Stimulated activated CD8-positive, alpha-beta memory T cell treated with anti-CD3 and anti-CD28 coated beads, Interleukin-4, amount 100 ng/mL, for 48 hours (primary cell): ENCODE measurements at places on chromosomes 2 and 18.
A peak's percentile ranks its signal among the peaks of the same experiment; 100 is the strongest.

DNA sequence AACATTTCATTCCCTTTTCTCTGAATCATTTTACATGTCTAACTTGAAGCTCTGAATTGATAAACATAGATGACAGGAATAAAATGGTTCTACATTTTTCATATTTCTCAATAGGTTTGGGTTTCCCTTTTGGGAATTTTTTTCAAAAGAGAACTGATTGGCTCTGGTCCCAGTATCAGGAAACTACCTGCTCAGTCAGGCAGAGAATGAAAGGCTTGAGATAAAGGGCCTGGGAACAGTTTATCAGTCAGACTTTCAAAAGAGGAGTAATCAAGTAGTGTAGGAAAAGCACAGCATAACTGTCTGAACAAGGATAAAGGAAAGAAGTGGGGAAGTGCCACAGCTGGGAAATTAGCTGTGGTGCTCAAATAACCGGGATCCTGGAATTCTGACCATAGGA lies 28.3 kb upstream of the CCL20 start:
- no peak for DNase-seq

GRCh38 chr2:117126656-117127055 lies 687.8 kb upstream of the DDX18 start:
- no peak for DNase-seq

DNA sequence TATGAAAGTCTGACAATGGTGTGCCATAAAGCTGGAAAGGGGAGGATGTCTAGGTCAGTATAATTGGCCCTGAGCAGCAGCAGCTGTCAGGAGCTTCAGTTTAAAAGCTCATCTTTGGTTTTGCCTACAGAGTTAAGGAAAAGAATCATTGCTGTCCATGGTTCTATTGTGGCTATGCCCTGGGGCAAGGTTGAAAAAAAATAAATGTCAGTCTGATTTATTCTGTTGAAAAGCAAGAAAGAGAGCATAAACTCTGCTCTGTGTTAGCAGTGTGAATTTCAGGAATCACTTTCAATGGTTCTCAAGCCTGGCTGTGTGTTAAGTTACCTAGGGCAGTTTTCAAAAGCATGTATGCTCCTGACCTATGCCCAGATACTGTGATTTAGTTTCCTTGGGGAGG lies 446.7 kb downstream of the SETBP1 start:
- no peak for DNase-seq

DNA sequence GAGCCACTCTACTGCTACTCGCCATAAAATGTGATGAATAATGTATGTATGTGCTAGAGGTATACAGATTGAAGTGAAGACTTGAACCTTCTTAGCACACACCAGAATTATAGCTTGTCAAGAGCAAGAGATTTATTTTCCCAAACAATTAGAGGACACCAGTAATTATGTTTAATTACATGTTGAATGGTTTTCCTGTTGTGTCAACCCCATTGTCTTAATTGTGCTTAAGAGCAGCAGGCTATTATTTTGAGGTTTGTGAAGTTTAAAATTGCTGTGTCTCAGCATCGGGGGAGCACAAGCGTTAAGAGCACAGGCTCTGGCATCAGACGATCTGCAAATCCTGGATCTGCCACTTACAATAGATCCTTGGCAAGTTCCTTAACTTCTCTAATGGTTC lies 29.0 kb downstream of the KIF5C start:
- no peak for DNase-seq

DNA sequence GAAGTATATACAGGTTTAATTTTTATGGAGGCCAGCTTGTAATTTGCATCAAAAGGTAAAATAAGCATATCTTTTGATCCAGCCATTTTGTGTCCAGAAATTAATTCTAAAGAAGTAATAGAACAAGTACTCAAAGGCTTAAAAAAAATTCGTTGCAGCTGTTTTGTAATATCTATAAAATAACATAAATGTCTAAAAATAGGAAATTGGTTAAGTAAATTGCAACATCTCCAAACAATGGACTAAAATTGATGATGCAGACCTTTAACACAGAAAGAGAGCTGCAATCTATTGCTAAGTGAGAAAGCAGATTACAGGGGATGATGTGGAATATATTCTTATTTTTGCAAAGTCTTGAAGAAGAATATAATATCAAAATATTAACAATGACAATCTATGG lies 19.4 kb downstream of the AAK1 start:
- DNase-seq: no peak

DNA sequence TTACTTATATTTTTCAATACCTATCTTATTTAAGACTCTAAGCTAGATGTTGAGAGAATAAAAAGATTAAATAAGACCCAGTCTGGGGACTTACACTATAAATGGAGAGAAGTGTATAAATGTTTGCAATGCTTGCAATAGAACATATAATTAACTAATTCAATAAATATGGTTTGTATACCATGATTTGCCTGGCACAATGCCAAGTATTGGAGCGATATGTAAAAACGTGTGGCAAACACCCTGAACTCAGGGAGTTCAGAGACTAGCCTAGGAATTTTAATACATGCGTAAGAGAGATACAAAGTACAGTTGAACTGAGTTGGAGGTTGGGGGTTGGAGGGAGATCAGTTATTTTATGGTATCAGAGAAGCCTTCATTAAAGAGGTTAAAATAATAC lies 251.8 kb upstream of the DDX18 start:
- no peak for DNase-seq

- DNase-seq: no peak
These were observed 378.1 kb downstream of the RBM43 start for GRCh38 chr2:150883613-150883895.

GRCh38 chr2:48515513-48515985 lies 14.4 kb upstream of the STON1 start:
- no peak for DNase-seq

DNA sequence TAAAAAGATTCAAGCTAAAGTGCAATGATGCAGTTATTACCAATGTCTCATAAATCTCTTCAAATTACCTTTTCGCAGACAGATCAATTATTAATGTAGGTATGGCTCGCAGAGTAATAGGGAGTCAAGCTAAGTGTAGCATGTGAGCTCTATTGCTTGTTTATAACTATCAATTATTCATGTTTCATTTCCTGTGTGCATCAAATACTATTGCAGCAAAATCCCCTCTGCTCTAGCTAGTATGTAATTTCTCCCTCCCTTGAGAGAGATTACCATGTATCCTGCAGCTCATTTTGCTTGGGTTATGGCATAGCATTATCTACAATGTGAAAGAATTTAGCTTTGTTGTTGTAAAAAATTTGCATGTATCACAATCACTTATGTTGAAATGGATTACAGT lies 65.6 kb upstream of the SCN1A start:
- DNase-seq: no peak

GRCh38 chr2:217152831-217153230 lies 293.0 kb upstream of the TNP1 start:
- DNase-seq: no peak

GRCh38 chr2:230928701-230929380 lies 3.8 kb upstream of the GPR55 start:
- DNase-seq: peak; percentile 22

- DNase-seq: no peak
These were observed 78.8 kb upstream of the TFCP2L1 start for GRCh38 chr2:121363632-121364420.

- DNase-seq: no peak
These were observed 66.8 kb upstream of the STK39 start for GRCh38 chr2:168314236-168314635.

DNA sequence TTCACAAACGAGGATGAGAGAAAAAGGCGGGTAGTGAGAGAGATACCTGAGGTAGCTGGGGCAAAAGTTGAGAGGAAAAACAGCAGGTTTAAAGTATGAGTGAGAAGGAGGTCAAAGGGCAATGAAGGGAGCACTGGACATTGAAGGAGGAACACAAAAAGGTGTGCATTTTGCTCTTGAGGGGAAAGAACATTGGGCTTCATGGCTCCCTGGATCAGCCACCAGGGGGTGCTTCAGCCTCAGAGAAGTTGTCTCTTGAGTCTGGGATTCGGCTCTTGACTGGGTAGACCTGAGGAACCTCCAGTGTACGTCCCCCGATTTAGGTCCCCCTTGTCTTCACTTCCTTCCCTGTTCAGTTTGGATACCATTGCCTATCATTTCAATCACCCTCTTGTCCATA lies 128.5 kb downstream of the RAPGEF4 start:
- DNase-seq: peak; percentile 72

GRCh38 chr2:47653902-47654789 lies 128.8 kb upstream of the MSH6 start:
- no peak for DNase-seq

DNA sequence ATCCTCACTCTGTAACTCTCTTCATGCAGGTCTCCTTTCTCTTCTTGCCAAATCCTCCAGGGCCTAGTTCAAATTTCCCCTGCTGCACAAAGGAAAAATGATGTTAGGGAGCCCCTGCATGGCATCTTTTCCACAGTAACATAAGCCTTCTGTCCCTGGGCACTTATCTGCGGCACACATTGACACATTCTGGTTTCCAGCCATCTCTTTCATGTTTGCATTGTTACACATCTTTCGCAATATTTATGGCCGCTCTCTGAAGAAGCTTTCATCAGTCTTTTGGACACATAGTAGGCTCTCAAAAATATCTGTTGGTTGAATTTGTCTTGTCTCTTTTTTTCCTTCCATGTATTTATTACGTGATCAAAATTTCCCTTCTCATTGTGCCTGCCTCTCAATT lies 1806.1 kb upstream of the PIK3C3 start:
- no peak for DNase-seq

DNA sequence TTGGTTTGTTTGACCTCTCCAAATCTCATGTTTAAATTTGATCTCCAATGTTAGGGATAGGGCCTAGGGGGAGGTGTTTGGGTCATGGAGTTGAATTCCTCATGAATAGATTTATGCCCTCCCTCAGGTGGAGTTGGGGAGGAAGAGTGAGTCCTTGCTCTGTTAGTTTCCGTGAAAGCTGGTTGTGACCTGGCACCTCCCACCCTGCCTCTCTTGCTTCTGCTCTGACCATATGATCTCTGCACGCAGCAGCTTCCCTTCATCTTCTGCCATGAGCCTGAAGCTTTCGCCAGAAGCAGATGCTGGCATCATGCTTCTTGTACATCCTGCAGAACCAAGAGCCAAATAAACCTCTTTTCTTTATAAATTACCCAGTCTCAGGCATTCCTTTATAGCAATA lies 231.6 kb upstream of the ERBB4 start:
- no peak for DNase-seq

DNA sequence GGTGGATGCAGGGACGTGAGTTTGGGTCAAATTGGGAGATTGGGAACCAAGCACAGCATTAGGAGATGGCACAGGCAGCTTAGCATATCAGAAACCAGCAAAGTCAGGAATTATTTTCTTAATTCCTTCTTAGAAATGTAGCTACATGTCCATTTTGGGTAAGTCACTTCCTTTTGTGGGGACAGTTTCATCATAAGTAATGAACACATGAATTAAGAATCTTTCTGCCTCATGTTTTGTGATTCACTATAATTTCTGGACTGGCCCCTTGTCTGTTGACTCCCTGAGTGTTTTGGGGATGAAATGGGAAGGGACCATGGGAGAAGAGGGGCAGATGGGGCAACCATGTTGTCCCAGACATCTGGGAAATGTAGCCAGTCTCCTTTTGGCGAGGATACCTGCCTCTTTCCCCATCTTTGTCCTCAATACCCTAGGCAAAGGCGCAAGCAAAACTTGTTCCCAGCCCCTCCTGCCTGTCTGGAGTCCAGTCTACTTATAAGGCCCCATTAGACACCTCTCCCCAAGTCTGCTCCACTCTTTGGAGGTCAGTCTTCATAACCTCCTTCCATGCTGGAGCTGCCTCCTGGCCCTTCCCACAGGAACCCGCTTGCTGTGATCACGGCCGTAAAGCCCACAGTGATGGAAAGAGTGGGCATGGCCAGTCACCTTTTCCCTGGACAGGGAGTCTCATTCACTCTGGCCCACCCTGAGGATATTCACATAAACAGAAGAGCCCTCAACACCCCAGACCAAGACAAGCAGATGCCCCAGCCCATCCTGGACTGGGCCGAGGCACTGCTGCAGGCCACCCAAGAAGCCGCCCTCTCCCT lies 25.7 kb downstream of the MTHFD2 start:
- DNase-seq: no peak

- no peak for DNase-seq
These were observed 125.6 kb upstream of the PKDCC start for GRCh38 chr2:41922177-41922576.

DNA sequence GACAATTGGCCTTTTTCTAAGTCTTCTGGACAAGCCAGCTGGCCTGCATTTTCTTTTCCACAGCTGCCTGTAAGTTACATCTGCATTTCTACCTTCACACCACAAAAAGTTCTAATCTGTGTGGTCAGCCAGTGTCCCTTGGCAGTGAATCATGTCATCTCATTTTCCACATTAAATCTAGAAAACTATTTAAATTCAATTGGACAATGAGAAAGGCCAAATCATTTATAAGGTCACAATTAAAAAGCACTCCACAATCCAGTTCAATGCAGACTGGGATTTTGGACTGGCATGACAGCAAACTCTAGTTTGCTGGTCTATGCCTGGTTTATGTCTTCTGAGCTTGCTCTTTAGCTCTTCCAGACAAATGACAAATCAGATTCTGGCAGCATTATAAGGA lies 494.2 kb upstream of the SPHKAP start:
- DNase-seq: no peak

DNA sequence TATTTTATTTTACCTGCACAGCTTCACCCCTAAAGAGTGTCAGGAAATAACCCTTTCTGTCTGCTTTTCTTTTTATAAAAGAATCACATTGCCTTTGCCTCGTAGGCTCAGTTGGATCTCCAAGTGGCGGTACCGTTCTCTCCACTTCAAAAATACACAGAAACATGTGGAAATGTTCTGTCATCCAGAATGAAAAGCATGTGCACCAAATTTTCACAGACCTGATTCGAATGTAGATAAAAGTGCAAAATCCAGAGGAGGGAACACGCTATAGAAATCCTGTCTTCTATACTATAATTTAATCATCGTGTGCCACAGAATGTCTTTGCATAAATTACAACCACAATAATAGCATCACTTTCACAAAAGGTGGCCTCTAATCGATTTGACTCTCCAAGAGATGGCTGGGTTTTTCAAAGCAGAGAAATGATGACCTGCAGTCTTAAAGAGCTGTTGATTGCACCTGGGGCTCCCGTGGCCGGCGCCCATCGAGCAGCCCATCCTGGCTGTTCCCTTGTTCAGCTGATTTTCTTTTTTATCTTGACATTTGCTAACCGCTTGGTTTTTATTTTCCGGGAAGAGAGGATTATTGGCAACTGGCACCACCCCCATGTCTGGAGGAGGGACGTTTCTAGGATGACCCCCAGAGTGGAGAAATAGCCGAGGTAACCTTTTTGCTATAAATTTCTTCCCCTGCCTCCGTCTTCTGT lies 290.2 kb downstream of the SOX11 start:
- no peak for DNase-seq
